NCI-H1048 (cell line): ENCODE measurements at places on chromosomes 11 and 22.

DNA sequence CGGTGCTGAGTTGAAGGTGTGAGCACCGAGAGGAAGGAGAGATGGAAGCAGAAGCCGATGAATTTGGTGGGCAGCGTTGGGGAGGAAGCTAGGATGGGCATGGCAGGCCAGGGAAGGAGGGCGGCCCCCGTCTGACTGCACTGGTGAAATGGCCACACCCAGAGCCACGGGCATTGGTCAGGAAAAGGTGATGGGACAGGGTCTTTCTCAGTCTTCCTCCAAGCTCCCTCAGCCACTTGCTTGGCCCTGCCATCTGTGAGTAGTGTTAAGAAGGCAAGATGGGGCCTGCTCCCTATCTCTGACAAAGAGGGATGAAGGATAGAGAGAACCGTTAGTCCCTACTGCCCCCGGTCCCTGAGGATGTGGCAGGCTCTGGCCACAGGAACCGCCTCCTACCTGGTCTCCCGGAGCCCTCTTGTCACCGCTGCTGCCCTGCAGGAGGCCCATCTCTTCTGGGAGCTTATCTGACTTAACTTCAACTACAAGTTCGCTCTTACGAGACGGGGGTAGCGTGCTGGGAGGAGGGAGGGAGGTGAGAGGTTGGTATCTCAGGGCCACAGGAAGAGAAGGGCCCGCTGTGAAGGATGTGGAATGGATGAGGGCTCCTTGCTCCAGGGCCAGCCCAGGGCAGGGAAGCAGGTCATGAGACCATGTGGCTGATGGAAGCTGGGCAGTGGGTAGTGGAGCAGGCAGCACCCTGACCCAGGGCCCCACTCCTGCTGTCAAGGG lies 6.8 kb downstream of the MCAM start:
- no peak for DNase-seq

- DNase-seq: no peak
Observed at GRCh38 chr11:83564870-83565269, 278.7 kb upstream of the CCDC90B start.

- DNase-seq: no peak
Observed at GRCh38 chr11:16456366-16456765, 100.0 kb upstream of the SOX6 start.

- DNase-seq: no peak
Observed at GRCh38 chr11:120112174-120112796, 25.6 kb downstream of the TRIM29 start.

- DNase-seq: no peak
Observed at GRCh38 chr11:71179877-71180605, 72.3 kb downstream of the SHANK2 start.

GRCh38 chr11:92810423-92811064 lies 158.9 kb upstream of the MTNR1B start:
- DNase-seq: no peak

DNA sequence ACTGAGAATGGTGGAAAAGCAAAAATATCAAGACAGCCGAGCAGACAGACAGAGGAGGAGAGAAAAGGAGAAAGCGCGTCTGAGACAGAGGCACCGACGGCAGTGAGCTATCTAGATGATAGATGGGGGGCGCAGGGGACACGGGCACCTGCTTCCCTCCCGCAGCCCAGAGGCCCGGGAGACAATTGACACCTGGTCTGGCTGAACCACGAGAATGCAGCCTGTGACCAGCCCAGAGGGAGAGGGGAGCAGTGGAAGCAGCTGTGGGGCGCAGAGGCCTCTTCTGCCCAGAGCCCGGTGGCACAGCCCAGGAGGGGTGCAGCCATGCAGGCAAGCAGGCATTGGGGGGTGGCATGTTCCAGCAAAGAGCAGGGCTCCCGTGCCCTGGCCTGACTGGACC lies 48.2 kb downstream of the ELFN2 start:
- DNase-seq: no peak

GRCh38 chr11:3855808-3856491 lies 486 bp downstream of the STIM1 start:
- DNase-seq: no peak

DNA sequence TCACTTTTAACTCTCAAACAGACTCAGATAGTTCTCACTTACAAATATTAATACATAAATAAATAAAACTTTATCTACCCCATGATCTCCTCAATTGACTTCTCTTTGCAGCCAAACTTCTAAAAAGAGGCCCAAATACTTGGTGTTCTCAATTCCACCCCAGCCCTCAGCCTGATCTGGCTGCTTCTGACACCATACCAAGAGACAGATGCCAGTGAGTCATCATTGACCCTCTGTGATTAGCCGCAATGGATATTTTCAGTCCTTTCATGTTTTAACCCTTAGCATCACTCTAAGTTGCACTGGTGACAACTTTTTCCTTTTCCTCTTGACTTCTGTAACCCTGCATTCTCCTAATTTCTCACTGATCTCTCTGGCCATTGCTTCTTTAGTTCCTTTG lies 184.1 kb upstream of the ARHGAP20 start:
- DNase-seq: no peak

- no peak for DNase-seq
Observed at GRCh38 chr11:34251589-34251980, 106.2 kb downstream of the ABTB2 start.
